ENCODE measurements at places on chromosomes 12 and 14.

- no peak for DNase-seq
Measured at GRCh38 chr14:52103416-52103815, 34.6 kb upstream of the NID2 start.

DNA sequence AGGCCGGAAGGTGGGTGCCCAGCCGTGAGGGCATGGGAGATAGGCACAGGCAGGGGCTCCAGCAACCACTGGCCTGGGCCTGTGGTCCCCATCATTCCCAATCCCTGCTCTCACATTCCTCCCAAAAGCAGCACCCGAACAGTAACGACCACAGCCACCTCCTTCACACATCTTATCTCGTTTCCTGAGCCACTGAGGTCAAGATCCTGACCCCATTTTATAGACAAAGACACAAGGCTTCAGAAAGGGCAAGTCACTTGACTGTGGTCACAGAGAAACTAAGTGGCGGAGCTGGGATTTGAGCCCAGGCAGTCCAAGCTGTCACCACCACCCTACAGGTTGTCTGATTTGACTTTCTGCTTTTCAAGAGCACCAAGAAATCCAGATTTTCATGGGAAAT, 38.9 kb downstream of the DTX1 start:
- no peak for DNase-seq

DNA sequence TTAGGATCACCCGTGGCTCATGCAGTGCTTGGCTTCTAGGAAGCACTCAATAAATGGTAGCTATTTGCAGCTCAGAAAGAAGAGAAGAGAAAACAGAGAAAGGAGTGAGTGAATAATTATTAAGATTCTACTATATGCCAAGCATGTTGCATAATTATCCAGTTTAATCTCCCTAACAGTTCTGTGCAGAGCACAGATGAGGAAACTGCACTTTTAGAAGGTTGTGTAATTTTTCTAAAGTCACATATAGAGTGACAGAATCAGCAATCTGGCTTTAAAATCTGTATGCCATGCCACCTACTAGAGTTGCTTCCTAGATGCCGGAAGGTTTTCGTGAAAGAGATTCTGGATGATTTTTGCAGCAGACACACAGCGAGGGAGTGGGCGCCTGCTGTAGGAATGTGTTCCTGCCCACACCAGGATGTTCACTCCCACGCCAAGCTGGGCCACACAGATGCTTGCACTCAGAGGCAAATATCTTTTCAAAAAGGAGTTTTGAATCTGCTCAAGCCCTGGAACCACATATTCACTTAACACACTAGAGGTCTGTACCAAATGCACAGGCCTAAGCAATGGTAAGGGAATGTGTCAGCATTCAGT, 50.2 kb upstream of the SMCO2 start:
- no peak for DNase-seq

GRCh38 chr12:64893961-64894360, 69.5 kb downstream of the TBC1D30 start:
- DNase-seq: no peak

DNA sequence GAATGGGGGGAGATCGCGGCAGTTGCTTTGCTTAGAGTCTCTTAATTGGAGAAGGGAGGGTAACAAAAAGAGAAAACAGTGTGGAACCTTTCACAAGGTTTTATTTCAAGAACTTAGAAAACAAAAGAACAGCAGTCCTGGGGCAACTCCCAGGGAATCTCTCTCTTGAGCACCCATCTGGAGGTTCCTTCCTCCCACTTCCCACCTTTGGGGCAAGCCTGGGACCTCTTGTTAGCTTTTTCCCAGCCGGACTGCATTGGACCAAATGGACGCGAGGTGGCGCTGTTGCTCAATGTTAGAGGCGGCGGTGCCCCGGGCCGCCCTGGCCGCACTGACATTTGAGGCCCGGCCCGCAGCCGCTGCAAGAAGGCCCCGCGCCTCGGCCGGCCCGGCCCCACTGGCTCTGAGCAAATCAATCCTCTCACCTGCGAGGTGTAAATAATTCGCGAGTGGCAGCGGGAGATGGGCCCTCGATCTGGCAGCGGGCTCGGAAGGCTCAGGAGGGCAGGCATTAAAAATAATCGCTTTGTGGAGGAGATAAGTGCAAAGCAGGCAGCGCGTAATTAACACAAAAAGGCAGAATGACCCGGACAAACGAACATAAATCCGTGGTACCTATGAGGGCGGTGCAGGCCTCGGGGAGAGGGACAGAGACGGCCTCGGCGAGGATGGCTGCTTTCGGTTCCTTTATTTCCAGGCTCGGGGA, 2.8 kb upstream of the HOXC8 start:
- DNase-seq: peak; percentile 82

- DNase-seq: peak; percentile 44
Measured at GRCh38 chr14:73221945-73222344, 15.4 kb upstream of the PAPLN start.

GRCh38 chr12:114319422-114319821, 86.5 kb downstream of the TBX5 start:
- DNase-seq: no peak

DNA sequence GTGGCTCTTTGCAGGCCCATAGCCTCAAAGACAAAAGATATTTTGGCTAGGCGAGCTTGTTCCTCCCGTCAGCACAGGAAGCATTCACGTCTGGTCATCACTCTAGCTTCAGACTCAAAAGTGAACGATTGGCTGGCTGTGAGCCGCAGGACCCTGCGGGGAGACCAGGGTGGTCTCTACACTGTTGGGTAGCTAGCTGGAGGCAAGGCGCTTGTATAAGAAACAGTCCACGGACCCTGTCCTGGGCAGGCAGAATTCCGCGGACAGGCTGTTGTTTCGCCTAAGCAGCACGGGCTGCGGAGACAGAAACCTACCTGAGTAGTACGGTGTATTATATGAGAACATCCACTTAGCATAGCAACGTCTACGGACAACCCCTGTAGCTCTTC, 29.6 kb downstream of the WBP11 start:
- DNase-seq: no peak

DNA sequence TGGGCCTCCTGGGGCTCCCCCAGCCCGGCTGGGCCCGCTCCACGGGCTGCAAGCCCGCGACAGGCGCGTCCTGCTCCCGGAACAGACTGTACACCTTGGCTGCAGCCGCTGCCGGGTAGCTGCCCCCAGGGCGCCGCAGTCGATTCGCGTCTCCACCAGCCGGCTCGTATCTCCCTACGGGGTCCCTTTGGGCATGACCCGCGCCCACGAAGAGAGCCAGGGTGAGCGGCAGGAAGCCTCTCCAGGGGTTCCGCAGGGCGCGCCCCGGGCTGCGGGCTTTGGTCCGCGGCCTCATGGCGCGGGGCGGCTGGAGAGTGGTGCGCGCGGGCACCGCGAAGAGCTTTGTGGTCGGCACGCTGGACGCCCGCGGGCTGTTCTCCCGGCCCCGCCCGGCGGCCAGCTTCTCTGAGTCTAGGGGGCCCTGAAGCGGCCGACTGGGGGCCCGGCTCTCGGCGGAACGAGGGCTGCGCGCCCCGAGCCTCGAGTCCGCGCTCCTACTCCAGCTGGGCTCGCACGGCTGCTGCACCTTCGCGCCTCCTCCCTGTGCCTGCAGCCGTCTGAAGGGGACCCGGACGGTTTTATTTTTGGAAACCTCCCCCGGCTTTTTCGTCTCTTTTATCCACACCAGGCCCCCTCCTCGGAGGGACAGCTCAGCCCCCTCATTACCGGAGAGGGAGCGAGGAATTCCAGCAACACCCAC, at the start of gene LTBP2:
Gene LTBP2 (minus strand): TSS at position 588 of the 700 bp plus-strand sequence. CDS start 293 bp downstream, at position 295.
- no peak for DNase-seq

DNA sequence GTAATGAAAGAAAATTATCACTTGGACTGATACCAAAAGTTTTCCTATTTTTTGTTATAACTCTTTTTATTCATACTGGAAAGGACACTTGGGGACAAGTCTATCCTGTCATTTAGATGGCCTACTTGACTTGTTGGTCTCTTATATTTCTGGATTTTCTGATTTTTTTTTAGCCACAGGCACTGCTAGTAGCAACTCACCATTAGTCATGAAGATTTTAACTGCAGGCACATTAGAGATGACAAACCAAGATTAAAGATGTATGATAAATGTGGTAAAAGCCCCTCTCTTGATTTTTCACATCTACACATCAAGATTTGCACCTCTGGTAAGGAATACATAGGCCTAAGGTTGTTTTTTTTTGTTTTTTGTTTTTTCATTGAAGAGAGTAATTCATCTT, 217.0 kb downstream of the SLC25A21 start:
- no peak for DNase-seq

DNA sequence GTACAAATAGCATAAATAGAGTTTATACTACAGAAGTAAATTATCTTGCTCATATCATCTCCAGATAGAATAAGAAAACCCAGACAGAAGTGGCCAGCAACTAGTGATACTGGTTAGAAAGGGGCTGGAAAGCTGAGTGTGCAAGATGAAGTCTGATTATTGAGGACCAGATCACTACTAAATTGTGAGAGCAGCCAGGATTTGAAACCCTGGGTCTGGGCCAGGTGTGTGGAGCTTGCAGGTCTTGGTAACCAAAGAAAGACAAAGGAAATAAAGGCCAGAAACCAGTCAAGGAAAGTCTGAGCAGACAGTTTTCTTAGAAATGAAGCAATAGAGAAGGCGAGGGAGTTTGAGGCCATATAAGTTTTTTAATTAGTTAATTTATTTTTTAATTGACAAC, 611.8 kb downstream of the ETNK1 start:
- no peak for DNase-seq

DNA sequence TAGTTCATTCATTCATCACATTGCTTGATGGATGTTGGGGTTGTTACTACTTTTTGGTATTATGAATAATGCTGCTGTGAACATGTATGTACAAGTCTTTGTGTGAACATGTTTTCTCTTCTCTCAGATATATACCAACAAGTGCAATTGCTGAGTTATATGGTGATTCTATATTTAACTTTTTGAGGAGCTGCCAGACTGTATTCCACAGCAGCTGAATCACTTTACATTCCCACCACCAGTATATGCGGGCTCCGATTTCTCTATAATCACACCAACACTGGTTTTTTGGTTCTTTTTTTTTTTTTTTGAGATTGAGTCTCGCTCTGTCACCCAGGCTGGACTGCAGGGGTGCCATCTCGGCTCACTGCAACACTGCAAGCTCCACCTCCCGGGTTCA, 22.2 kb upstream of the PLEKHG6 start:
- DNase-seq: no peak

DNA sequence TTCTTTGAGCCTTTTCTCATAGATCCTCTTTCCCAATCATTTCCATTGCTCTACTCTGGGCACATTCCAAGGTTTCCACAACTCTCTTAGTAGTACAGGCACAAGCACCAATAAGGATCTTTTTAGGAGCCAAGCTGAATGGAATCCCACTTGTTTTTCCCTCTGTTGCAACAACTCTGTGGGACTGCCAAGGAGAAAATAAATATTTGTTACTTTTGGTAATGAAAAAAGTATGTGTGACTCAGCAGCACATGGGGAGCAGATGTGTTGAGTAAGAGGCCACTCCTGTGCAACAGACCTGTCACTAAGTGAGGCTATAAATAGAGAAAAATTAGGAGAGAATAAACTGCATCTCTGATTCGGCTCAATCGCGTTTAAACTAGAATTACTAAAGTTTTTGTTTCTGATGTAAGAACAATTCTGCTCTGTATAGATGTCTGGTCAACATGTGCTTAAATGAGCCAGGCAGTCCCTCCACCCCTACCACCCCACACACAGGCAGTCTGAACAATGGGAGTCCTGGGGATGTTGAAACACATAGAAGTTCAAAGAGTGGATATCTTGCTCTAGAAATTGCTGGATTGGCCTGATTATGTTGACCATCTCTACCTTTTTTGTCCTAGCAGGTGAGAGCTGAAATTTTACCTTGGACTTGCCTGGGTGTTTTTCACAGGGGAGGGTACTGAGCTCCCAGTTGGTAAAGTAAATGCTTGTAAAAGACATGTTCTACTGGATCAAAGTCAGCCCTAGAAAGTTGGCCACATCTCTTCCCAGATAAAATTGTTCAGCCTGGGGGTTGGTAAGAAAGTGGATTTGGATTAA, 244.3 kb upstream of the NOVA1 start:
- DNase-seq: no peak

GRCh38 chr14:59344016-59344415, 121.2 kb downstream of the GPR135 start:
- DNase-seq: no peak

GRCh38 chr12:4825011-4825858, 84.5 kb upstream of the KCNA1 start:
- no peak for DNase-seq

GRCh38 chr12:57471661-57472060, 8.0 kb downstream of the ARHGAP9 start:
- DNase-seq: no peak

DNA sequence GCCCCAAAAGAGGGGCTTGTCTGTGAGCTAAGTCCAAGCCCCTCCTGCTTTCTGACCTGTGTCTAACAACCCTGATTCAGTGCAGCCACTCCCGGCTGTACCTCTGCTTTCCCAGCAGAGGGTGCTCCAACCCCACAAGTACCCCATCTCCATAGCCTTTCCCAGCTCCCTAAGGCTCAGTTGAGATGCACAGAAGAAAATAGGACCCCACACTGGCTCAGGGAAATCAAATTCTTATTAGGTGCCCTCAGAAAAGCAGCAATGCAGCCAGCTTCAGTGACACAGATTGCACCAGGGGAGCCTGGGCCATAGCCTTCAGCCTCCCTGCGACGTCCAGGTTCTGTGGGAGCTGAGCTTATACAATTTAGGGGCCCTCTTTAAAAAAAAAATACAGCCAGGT, 49.9 kb downstream of the LRRC74A start:
- peak; percentile 51 for DNase-seq

- DNase-seq: no peak
Measured at GRCh38 chr14:61234215-61234916, 46.8 kb downstream of the TMEM30B start.

GRCh38 chr14:88007608-88008007, 2.7 kb downstream of the GPR65 start:
- DNase-seq: no peak

GRCh38 chr12:12807970-12808702, 5.0 kb upstream of the DDX47 start:
- DNase-seq: peak; percentile 58

- no peak for DNase-seq
Measured at GRCh38 chr12:114746297-114747011, 62.5 kb upstream of the TBX3 start.

- no peak for DNase-seq
Measured at GRCh38 chr12:75553836-75554555, 42.6 kb upstream of the KRR1 start.

DNA sequence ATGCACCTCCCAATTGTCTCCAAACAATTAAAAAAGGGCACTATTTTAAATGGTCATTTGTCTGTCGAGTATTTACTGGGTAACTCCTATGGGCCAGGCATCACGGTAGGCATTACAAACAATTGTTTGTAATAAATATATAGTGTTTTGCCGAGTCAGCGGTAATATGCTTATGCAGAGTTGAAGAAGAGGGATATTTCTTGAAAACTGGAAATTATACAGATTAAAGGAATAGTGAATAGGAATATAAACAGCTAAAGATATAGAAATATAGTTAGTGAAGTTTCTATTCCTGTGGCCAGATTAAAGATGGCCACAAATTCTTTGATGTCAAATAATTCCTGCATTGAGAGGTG, 13.5 kb upstream of the CRADD start:
- no peak for DNase-seq

DNA sequence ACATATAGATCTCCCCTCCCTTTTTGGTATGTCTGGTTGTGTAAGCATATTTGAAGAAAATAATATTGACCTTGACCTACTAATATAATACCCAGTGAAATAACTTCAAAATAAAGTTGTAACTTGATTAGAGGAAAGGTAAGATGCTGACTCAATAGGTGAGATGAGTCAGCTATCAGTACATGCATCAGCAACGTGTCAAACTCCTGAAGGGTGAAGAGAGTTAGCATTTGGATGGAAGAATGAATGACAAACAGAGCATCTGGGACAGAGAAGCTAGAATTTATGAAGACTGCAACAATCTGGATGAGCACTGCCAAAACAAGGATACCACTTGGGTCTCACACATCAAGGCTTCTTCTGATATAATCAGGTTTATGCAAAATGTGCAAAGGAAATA, 74.9 kb downstream of the PPP2R5E start:
- peak; percentile 58 for DNase-seq

Data from activated CD4-positive, alpha-beta T cell treated with anti-CD3 and anti-CD28 coated beads, Interleukin-2, Interleukin-4, amounts not matched to agents 100 ng/mL and 50 ng/mL, durations not matched to agents 16 hours and 8 hours (primary cell).